ENCODE measurements at places on chromosomes 6 and 20.

DNA sequence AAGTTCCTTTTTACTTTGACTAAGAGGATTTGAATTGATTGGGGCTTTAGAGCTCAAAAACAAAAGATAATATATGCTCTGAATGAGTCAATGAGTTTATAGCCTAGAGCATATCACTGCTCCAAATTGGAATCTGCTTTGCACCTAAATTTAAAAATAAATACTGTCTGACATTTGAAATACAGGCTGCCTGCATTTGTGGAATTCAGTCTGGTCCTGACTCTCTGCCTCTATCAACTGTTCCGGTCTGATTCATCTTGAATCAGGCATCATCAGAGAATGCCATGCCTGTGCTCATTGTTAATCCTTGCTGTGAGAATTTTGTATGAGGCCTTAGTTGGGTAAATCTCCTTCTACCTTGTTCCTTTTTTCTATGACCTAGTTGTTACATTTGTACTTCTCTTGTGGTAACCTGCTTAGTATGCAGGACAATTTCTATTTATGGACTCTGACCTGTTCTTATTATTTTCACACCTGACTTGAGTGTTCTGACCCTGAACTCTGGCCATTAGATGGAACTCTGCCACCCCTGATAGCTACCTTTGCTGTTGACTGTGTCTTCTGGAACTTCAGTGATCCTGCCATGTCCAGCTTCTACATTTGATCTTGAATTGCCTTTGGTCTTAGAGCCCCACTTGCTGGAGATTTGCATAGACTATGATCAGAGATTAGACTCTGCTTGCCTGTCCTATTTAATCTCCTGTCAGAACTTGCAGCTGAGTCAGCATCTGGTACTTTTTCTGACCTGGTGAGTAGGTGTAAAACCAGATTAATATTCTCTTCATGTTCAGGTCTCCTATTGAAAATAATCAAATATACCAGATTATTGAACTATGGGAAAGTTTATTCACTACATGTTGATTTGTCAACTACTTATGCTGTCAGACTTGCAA is 442.7 kb upstream of the HS3ST5 start:
- DNase-seq: no peak

DNA sequence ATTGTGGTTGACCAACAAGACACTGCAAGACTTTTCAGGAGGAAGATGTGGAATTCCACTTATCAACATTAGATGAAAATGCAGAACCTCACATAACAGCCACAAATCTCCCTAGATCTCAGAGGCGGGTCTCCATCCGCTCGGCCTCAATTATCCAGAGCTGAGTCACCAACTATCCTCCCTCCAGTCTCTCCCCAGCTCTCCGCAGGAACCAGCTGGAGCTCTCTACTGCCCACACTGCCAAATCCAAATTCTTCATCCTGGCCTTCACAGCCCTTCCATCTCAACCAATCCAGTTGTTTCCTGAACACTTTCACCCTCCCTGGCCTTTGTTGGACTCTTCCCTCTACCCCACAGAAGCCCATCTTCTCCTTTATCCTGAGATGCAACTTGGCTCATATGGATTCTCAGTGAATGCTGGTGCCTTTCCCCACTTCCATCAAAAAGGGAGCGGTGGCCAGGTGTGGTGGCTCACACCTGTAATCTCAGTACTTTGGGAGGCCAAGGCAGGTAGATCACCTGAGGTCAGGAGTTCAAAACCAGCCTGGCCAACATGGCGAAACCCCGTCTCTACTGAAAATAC is 3.5 kb upstream of the TGIF2 start:
- DNase-seq: no peak

GRCh38 chr6:129567374-129567773 is 142.6 kb downstream of the ARHGAP18 start:
- peak; percentile 31 for DNase-seq

GRCh38 chr6:135286962-135287538 is 105.9 kb downstream of the MYB start:
- no peak for DNase-seq

DNA sequence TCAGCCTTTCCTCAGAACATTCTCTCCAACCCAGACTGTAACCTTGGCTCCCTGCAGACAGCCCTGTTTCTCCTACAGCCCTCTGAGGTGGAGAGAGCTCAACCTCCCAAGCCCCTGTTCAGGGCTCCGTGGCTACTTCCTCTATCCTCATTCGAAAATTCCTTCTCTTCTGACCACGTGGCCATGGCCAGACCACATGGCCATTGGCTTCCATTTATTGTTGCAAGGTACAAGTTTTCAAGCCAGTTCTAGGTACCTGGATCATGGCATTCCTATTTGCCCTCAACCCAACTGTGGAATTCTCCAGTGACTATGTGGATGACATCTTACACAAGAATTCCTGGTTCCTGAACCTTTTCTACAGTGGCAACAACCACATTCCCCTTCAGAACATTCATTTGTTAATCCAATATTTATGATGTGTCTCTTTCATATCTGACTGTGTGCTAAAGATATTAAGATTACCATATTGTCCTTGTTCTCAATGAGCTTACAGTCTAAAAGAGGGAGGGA is 161.9 kb downstream of the GMPR start:
- no peak for DNase-seq

DNA sequence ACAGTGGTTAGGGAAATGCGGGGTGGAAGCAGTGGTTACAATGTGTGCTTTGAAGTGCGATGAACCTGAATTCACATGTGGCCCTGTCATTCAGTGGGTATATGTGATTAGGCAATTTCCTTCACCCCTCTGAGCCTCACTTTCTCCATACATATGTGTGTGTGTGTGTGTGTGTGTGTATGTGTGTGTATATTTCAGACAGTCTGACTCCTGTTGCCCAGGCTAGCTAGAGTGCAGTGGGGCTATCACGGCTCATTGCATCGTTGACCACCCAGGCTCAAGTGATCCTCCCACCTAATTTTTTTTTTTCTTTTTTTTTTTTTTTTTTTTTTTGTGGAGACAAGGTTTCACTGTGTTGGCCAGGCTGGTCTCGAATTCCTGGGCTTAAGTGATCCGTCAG is 6.3 kb downstream of the PPP1R14C start:
- no peak for DNase-seq

DNA sequence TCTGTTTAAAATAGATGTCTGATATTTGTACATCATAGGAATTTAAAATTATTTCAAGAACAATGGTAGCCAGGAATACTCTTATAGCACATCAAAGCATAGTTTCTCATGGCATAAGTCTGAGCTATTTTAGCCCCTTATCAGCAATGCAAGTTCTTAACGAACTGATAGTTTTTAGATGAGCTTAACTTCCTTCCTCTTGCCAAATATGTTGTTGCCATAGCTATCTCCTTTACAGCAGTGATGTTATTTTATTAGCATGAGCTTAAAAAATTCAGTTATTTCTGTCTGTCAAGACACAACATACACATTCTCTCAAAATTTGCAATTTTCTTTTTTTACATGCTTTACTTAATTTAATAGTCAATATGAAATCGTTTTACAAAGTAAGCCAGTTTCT is 867.2 kb downstream of the PHF3 start:
- no peak for DNase-seq

DNA sequence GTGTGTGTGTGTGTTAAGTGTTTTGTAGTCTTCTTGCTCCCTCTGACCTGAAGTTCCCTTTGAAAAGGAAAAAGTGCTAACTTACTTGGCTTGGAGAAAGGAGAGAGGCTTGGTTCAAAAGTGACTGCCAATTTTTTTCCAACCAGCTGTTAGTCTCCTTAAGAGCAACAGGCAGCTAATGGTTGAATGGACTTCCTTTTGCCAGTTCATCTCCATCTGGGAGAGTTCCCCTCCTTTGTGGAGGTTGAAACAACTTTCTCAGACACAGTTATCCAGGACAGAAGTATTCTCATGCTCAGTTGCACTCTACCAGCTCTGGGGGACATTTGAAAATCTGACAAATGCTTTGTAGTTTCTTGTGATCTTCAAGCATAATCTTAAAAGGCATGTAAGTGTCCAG is 4.5 kb downstream of the RIPOR2 start:
- no peak for DNase-seq
